ENCODE measurements at places on chromosomes 1 and 21.

GRCh38 chr1:118716775-118717174, 271.4 kb downstream of the TBX15 start:
- DNase-seq = no peak

DNA sequence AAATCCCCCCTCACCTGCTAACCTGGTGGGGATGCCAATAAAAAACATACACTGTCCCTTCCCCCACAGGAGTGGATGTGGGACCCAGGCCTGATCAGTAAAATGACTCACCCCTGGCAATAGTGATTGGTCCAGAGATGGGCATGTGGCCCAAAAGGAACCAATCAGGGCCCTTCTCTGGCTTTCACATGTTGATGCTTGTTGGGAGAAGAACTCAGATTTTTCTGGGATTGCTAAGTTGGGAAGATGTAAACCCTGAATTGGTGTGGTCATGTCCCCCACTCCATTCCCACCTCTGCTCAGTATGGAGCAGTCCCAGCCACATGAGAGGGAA, 43.6 kb upstream of the ACTL8 start:
- DNase-seq = no peak

DNA sequence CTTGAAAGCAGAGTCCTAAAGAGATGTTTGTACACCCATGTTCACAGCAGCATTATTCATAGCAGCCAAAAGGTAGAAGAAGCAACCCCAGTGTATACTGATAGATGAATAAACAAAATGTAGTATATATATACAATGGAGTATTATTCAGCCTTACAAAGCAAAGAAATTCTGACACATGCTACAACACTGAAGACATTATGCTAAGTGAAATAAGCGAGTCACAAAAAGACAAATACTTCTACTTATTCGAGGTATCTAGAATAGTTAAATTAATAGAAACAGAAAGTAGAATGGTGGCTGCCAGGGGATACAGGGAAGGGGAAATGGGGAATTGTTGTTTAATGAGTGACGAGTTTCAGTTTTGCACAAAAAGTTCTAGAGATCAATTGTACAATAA, 23.5 kb downstream of the COP1 start:
- DNase-seq = no peak

DNA sequence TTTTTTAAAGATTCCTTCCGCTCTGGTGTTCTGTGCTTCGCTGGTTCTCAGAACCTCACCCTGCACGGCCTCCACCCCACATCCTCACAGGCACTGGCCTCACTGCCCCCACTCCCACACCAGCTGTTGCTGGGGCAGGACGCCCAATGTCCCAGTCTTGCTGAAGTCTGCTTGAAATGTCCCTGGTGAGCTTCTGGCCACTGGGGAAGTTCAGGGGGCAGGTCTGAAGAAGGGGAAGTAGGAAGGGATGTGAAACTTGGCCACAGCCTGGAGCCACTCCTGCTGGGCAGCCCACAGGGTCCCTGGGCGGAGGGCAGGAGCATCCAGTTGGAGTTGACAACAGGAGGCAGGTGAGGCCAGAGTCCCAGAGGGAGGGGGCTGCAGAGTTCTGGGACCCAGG, at the start of gene C1QA:
C1QA (plus strand) TSS at position 276 of the 400 bp plus-strand sequence. CDS start 989 bp downstream, outside the sequence.
- DNase-seq = no peak

Data from EL (cell line).